Fibroblast of lung (primary cell): ENCODE measurements at places on chromosomes 16 and 17. TPM values are rescaled to one million over a fixed set of nuclear protein-coding genes. Genes with fewer than 3 reads are reported as not detected.

DNA sequence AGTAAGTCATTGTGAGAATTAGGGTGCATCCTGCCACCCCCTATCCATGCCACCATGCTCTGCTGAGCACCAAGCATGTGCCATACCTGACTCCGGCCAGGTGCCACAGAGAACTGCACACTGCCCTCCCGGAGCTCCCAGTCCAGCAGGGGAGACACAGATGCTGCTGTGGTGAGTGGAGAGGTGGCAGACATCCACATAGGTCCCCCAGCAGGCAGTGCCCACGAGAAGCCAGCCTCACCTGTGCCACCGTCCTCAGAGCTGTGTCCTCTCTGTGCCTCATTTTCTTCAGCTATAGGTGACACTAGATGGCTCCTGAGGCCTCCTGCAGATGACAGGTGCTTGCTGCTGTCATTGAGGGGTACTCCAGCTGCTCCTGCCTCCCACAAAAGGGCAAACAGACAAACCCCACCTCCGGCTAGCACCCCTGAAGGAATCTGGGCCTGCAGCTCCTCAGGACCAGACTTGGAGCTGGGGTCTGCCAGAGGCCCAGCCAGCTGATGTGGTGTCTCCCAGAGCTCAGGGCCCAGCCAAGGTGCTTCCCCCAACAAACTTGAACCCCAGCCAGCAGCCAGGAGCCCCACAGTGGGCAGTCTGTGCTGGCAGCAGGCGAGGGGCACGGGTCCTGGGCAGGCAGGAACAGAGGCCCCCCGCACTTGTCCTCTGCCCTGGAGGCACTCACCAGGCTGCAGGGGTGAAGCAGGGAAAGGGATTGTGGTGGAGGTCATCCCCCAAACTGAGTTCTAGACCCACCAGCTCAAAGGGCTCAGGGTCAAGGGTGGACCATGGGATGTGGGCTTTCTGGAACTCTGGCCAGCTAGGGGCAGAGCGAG is 17.1 kb downstream of the FOXJ1 start:
- peaks cover 5% of the 10 kb centered on the region for H3K27me3 ChIP-seq
- H3K27ac ChIP-seq: no peak overlapping the region
- no peaks in the 10 kb centered on the region for H3K4me1 ChIP-seq
- no peaks in the 10 kb centered on the region for H3K36me3 ChIP-seq

CHD9 gene
- 47.0 and 60.9 TPM in 2 replicates for total RNA-seq

TBC1D3G gene
- total RNA-seq: not detected in 2 replicates

OR4D2 gene
- not detected in 2 replicates for total RNA-seq

CMTM4 gene
- 6.9 and 10.2 TPM in 2 replicates for total RNA-seq

DRC7 gene
- under 0.01 TPM in 1 of 2 replicates, not detected in the other for total RNA-seq

- no peaks in the 10 kb centered on the region for H3K27me3 ChIP-seq
- H3K27ac ChIP-seq: no peak overlapping the region
- peak; percentile 48 for DNase-seq
- H3K4me3 ChIP-seq: no peak overlapping the region
- no peaks in the 10 kb centered on the region for H3K36me3 ChIP-seq
Observed at GRCh38 chr17:27381007-27381501, 75.2 kb upstream of the KSR1 start.

PIRT gene
- total RNA-seq: not detected in 2 replicates

DNA sequence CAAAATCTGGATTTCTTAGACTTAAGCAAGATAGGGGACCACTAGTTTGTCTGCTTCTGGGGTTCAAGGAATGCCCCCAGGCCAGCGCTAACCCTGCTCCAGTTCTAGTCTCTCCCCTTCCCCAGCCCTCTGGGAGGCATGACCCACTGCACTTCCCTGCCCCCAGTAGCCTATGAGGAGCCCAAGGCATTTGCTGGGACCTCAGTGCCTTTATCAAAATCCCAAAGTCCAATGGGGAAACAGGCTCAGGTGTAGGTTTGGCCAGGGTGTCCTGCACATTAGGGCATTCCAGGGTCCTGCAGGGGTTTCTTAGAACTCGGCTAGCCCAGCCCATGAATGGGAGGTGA is 1.2 kb downstream of the IL4R start:
- peak overlapping the region; percentile 64 for H3K4me3 ChIP-seq
- H3K27ac ChIP-seq: peak overlapping the region; percentile 93
- H3K27me3 ChIP-seq: no peaks in the 10 kb centered on the region
- no peaks in the 10 kb centered on the region for H3K36me3 ChIP-seq
- peaks cover 10% of the 10 kb centered on the region for H3K4me1 ChIP-seq
- DNase-seq: no peak
